Activated CD8-positive, alpha-beta memory T cell treated with anti-CD3 and anti-CD28 coated beads for 36 hours (primary cell): ENCODE measurements at places on chromosomes 16 and 17. TPM values are rescaled to one million over a fixed set of nuclear protein-coding genes. Genes with fewer than 3 reads are reported as not detected.

AATK gene
- 0.15 TPM for total RNA-seq

NEURL4 gene
- total RNA-seq, result 59.4 TPM

ACOX1 gene
- 33.7 TPM for total RNA-seq

NOXO1 gene
- total RNA-seq, result 0.36 TPM

C17orf78 gene
- total RNA-seq, result not detected

NT5M gene
- total RNA-seq, result 7.0 TPM
